SJSA1 (cell line): ENCODE measurements at places on chromosomes 1 and 21. TPM values are rescaled to one million over a fixed set of nuclear protein-coding genes. Genes with fewer than 3 reads are reported as not detected.

Gene XKR8
- 2.9 and 4.9 TPM in 2 replicates for total RNA-seq

Gene DNM3
- total RNA-seq, result 1.3 and 1.7 TPM in 2 replicates

Gene SMAP2
- 31.9 and 37.1 TPM in 2 replicates for total RNA-seq

Gene FAM72A
- 5.9 and 7.2 TPM in 2 replicates for total RNA-seq

Gene DPM3
- 40.7 and 76.6 TPM in 2 replicates for total RNA-seq

Gene BATF3
- 1.8 and 3.3 TPM in 2 replicates for total RNA-seq

Gene PRR9
- total RNA-seq, result not detected in 2 replicates

Gene RAB25
- not detected in 2 replicates for total RNA-seq

DNA sequence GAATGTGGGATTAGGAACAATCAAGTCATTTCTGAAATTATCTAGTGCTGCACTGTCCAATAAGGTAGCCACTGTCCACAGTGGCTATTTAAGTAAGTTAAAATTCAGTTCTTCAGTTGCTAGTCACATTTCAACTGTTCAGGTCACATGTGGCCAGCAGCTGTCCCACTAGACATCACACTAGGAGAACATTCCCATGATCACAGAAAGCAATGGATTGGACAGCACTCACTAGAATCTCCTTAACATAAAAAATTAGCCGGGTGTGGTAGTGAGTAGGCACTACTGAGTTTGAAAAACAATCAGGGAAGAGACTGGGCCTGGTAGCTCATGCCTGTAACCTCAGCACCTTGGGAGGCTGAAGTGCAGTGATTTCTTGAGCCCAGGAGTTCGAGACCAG, 33.6 kb downstream of the NUP133 start:
- DNase-seq, result no peak

DNA sequence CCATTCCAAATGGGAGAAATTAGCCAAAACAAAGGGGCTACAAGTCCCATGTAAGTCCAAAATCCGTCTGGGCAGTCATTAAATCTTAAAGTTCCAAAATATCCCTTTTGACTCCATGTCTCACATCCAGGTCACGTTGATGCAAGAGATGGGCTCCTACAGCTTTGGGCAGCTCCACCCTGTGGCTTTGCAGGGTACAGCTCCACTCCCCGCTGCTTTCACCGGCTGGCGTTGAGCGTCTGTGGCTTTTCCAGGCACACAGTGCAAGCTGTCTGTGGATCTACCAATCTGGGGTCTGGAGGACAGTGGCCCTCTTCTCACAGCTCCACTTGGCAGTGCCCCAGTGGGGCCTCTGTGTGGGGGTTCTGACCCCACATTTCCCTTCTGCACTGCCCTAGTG, 130.2 kb downstream of the TPR start:
- DNase-seq, result no peak

DNA sequence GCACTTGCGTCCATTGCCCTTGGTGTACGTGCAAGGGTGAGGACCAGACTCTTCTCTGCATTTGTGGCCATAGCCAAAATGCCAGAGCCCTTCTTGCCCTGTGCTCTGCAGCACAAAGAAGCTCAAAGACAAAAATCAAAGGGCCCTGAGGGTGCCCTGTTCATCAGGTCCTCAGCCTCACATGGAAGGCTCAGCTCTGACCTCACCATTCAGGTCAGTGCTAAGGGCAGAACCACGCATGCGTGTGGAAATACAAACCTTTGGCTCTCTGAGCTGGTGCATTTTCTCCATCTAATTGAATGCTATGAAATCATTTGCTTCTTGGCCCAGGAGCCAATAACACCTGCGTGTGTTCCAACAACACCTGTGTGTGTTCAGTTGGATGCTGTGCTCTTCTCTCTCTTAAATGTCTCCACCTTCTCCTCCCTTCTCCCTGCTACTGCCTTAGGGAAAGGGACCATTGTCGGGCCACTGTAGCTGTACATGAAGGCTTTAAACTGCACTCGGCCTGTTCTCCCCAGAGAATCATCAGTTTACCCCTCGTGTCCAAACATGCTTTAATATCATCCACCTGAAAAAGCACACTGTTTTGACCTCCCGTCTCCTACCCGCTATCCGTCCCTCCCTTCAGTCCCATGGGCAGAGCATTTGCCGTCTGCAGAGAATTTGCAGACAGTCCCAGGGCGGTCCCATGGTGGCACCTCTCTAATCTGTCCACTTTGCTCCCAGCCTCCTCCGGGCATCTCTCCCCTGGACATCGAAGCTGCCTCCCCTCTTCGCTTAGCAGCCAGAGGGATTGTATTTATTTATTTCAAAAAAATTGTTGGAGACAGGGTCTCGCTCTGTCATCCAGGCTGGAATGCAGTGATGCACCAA, 60.6 kb downstream of the EVA1C start:
- no peak for DNase-seq

DNA sequence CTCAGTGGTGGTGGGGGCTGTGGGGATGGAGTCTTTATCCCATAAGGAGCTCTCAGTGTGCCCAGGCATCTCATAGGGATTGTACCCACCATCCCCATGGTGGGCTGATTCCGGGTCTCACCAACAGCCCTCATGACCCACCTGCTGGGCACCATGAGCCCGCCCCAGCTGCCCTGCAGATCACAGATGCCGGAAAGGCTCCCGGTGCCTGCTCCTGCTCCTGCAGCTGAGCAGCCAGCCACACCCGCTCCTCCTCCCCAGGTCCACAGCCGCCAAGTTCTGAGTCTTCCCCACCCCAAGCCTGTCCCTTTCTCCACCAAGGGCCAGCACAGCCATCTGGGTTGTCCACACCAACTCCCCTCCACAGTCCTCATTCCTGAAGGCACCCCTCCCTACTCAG, 15.5 kb upstream of the TSPEAR start:
- DNase-seq, result no peak

DNA sequence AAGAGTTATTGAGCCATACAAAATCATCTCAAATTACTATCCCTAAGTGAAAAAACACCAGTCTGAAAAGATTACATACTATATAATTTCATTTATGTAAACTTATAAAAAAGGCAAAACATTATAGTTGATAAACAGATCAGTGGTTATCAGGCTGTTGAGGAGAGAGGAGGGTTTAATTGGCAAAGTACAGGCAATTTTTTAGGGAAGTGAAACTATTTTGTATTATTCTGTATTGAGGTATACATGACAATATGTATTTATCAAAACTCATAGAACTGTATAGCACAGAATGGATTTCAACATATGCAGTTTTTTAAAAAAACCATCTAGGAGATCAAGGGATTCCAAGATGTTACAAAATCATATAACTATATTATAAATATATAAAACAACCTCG, 403.7 kb downstream of the LTN1 start:
- DNase-seq, result no peak

GRCh38 chr1:116226017-116226416, 114.8 kb downstream of the MAB21L3 start:
- no peak for DNase-seq

DNA sequence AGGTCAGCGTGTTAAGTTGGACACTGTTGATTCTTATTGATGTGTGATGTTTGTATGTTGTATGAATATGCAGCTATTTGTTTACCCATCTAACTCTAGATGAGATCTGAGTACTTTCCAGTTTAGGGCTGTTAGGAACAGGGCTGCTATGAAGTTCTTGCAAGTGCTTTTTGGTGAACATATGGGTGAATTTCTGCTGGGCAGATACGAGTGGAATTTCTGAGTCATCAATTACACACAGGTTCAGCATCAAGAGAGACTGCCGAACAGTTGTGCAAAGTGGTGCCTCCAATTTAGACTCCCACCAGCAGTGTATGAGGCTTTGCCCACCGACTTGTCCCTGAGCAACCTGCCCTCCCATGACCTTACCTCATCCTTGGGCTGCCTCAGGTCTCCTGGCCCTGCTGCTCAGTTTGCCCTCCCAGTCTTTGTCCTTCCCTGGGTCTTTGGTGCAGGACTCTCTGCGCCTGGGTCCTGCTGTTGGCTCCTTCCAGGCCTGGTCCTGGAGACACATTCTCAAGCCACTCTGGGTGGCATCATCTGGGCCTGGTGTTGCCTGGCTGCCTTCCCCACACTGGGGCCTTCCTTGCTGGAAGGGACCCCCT, 343.6 kb downstream of the PTPRU start:
- DNase-seq, result no peak

DNA sequence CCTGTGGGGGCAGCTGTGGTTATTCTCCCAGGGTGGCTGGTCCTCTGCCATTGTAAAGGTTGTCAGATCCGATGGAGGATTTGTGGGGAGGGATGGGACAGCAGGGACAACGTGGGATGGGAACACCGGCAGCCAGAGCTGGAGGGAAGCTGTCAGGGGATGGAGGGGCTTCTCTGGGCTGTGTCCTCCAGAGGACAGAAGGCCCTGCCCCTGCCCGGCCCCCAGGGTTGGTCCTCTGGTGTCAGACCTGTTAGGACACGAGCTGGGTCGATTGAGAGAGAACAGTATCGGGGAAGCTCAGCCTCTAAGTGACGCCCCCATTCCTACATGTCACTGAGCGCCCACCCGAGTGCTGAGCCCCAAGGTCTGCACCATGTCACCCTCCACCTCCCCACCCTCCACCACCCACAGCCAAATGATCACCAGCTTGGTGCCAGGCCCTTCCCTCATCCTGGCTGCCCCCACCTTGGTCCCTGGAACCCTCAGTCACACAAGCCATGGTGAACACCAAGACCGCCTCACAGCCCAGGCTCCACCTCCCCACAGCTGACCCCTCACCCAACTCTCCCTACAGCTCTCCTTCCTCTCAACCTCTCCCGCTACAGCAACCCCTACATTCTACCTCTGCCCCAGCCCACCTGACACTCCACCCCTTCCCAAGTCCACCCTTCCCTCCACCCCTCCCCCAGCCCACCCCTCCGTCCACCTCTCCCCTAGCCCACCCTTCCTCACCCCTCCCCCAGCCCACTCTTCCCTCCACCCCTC, 244.4 kb downstream of the MATN1 start:
- no peak for DNase-seq

DNA sequence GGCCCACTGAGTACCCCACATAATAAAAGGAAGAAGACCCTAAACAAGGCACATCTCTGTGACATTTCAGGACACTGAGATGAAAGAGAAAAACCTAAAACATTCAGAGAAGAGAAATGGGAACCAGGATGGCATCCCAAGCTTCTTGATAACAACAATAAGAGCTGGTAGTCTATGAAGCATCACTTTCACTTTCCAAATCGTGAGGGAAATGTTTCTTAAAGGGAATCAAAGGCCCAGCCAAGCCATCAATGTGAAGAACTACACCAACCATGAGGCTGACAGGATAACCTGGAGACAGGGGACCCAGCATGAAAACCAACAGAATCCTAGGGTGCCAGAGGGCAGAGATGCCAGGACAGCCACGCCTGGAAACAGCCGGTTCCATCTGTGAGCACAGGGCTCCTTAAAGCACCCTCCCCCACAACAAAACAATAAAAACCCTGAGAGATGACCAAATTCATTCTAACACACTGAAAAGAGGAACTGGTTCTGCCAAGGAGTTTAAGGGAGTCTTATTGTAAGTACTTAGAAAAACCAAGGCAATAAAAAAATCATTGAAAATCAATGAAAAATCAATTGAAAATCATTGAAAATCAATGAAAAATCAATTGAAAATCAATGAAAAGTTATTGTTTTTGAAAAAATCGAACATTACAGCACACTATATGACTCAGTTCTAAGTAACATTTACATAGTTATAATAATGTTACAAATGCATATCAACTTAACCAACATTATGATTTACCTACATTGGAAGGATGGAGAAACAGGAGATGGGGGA, 141.5 kb upstream of the ERG start:
- DNase-seq, result no peak

DNA sequence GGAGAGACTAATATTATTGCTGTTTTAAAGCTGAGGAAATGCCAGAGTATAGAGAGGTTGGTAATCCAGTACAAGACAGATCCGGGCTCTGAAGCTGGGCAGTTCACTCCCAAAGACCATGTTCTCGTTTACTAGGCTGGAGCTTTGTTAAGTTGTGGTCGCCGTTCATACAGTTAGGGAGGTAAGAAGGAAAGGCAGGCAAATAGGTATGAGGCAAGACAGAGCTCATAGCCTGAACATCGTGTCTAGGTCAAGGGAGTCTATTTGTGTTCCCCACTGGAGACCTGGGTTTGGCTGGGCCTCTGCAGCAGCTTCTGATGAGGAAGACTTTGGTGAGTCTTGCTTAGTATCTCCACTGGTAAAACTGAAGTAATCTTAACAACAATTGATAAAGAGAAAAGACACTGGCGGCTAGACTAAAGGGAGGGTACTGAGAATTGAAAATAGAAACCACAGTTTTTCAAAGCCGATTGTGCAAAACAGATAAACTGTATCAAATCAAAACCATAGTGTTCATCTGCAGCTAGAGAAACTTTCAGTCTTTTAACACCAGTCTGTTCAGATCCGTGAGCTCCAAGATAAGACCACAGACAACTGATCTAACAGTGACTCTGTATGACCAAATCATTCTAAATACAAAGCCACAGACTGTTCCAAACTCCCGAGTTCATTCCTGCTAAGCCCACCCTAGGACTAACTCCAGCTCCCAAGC, 217.0 kb upstream of the FAM78B start:
- no peak for DNase-seq

DNA sequence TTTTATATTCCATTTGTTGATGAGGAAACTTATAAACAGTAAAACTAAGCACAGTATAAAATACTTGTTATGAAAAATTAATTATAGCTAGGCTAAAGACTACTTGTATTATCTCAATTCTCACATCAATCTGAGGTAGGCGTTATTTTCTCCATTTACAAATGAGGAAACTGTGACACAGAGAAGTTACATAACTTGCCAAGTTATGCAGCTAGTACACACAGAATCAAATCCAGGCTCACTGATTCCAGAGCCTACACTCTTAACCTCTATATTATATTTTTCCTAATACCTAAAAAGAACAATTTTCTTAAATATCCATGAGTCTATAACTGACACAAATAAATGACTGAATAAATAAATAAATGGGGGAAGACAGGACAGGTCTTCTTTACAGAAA, 11.2 kb upstream of the VPS45 start:
- DNase-seq, result no peak

- no peak for DNase-seq
Observed at GRCh38 chr1:208043691-208044181, 132.8 kb upstream of the CD34 start.

- no peak for DNase-seq
Observed at GRCh38 chr1:41368801-41369200, 7.6 kb downstream of the FOXO6 start.

- no peak for DNase-seq
Observed at GRCh38 chr1:42163114-42163513, 1.4 kb downstream of the GUCA2A start.

- no peak for DNase-seq
Observed at GRCh38 chr1:112983537-112984131, 27.6 kb upstream of the SLC16A1 start.
